ENCODE measurements at places on chromosomes 12 and 14.

GRCh38 chr12:124745891-124746570, 117.6 kb downstream of the SCARB1 start:
- DNase-seq: no peak

DNA sequence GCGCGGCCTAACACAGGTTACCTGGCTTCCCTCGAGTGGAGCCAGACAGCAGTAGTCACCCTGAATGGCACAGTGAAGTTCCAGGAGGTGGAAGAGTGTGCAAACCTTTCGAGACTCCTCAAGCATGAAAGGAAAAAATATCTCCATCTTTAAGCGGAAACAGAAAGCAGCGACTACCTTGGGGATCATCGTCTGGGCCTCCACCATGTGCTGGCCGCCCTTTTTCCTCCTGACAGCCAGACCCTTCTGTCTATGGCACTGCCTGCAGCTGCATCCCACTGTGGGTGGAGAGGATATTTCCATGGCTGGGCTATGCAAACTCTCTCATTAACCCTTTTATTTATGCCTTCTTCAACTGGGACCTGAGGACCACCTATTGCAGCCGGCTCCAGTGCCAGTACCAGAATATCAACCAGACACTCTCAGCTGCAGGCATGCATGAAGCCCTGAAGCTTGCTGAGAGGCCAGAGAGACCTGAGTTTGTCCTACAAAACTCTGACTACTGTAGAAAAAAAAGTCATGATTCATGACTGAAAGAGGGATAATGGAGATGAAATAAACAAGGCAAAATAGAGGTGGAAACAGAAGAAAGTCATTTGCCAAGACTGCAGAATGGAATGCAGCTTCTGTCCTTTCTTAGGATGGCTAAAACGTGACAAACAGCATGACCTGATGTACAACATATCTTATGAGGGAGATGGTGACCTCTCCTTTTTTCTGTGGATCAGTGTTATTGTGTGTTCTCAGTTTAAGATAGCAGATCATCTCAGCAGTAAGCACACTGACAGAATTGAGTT, 2.4 kb upstream of the HEBP1 start:
- DNase-seq: no peak

GRCh38 chr14:68247274-68247673, 427.7 kb downstream of the RAD51B start:
- DNase-seq: no peak

DNA sequence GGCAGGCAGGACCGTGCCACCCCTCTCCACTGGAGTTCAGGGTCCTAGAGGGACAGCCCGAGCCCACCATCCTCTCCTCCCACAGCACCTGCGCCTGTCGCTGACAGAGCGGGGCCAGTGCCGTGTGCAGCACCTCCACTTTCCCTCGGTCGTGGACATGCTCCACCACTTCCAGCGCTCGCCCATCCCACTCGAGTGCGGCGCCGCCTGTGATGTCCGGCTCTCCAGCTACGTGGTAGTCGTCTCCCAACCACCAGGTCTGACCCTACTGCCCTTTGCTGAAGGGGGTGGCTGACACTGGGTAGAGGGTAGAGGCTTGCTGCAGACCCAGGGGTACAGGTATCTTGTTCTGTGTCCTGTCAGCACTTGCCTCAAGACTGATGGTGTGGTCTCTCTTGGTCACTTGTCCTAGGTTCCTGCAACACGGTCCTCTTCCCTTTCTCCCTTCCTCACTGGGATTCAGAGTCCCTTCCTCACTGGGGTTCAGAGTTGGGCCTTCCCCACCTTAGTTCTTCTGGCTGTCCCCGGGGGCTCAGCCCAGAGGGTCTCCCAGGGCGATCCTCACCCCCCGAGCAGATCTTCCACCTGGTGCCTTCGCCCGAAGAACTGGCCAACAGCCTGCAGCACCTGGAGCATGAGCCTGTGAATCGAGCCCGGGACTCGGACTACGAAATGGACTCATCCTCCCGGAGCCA, 42.0 kb downstream of the SH2B3 start:
- DNase-seq: no peak

DNA sequence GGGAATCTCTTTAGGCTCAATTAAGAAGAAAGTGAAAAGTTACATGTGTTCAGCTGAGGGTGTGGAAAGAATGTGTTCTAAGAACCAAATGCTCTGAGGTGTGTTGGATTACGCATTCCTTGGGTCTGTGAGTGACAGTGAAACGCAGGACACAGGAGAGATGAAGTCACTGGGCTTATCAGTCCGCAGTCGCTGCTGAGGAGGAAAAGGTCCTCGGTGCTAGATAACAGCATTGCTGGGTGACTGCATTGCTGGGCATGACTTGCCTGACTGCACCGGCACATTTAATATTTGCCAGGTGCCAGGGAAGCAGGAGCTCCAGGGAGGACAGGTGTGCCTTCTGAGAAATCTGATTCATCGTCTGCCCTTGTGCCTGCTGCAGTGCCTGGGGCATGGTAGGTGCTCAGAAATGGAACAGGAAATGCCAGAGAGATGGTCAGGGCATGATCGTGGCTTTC, 64.4 kb upstream of the FZD10 start:
- no peak for DNase-seq

All from CD4-positive, alpha-beta T cell treated with Interleukin-6 at 100 ng/mL for 8 hours (primary cell).